ENCODE measurements at places on chromosomes 12 and 14.
A peak's percentile ranks its signal among the peaks of the same experiment; 100 is the strongest.

DNA sequence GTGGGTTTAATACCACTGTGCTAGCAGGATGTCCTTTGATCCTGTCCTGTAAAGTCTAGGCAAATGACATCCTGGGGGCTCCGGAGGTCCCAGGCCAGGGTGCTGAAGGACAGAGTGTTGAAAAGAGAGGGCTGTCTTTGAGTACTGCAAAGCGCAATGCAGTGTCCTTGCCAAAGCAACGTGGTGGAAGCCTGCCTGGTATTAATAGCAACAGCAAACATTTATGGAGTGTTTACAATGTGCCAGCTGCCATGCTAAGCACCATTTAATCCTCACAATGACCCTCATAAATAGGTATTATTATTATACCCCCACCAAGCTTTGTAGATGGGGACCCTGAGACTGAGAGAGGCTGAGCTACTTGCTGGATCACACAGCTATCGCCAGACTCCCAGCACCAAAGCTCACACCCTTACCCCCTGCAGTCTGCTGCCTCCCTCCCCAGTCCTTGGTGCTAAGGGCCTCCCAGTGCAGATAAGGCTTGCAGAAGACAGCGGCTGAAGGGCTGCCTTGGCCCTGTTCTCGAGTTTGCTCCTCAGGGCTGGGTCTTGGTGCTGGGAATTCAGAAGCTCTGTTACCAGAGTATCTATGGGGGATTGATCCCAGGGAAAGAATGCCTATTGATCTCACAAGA lies 427.7 kb downstream of the FUT8 start:
- no peak for DNase-seq

DNA sequence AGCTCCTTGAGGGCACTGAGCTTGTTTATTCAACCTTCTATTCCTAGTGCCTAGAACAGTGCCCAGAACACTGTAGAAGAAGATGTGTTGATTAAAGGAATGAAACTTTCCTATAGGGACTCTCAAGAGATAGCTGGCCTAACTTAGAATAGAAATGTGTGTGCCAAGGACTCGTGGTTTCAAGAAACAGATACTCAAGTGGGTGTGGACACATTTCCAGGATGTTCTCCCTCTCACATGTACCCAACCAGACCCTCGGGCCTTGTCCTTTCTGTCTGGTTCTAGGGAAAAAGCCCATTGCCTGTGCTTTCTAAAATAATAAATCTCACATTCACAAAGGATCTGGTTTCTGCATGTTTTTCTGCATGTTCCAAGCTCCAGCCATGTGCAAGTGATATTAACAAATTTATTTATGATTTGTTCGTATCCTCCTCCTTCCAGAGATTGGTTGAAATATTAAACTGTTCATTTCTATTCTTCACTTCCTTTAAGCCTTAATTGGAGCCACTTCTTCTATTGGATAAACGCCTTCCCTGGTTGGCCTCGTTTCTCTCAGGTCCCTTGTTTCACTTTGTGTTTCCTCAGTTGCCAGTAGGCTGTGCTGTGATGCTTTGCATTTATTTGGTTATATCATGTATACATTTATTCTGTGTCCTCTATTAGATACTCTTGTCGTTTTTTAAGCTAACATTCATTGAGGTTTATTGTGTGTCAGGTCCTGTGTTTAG lies 89.8 kb downstream of the CRADD start:
- DNase-seq: peak; percentile 82

DNA sequence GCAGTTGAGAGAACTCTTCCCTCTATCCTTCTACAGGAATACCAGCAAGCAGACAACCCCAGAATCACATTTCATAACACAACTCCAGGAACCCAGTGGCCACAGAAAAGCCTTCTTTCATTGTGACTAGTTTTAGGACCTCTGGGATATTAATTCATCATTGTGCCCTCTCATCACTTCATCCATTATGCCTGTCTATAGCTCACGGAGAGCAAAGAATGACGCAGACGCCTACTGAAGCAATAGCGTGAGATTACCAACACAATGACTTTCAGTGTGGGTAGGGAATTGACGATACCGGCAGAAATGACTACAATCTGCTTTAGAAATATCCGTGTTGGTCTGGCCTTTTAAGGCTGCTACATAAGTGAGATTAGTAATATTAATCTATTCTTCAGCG lies 158.1 kb upstream of the FOXG1 start:
- DNase-seq: peak; percentile 56

GRCh38 chr12:28859551-28859950 lies 289.5 kb upstream of the FAR2 start:
- DNase-seq: no peak

- peak; percentile 31 for DNase-seq
Measured at GRCh38 chr12:79635676-79636075, 55.1 kb downstream of the PAWR start.

DNA sequence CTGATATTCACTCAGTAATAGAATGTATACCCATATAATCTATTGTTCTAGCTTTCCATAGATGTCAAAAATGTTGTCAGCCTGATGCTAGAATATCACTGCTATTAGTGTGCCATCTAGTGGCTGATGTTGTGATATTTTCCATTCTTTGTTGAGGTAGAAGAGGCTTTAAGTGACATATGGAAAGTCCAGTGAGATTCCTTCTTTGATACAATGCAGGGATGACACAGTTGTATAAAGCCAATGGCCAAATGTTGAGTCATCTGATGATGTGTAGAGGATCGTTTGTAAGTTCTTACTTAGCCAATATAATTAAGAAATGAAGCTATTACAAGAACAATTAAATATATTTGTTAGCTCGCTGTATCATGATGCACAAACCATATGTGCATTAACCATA lies 58.1 kb upstream of the PCED1B start:
- peak; percentile 90 for DNase-seq

- no peak for DNase-seq
Measured at GRCh38 chr12:89840162-89840922, 131.7 kb upstream of the ATP2B1 start.

- no peak for DNase-seq
Measured at GRCh38 chr12:16046266-16046665, 135.1 kb downstream of the DERA start.

GRCh38 chr12:96502949-96503532 lies 13.7 kb downstream of the CFAP54 start:
- no peak for DNase-seq

DNA sequence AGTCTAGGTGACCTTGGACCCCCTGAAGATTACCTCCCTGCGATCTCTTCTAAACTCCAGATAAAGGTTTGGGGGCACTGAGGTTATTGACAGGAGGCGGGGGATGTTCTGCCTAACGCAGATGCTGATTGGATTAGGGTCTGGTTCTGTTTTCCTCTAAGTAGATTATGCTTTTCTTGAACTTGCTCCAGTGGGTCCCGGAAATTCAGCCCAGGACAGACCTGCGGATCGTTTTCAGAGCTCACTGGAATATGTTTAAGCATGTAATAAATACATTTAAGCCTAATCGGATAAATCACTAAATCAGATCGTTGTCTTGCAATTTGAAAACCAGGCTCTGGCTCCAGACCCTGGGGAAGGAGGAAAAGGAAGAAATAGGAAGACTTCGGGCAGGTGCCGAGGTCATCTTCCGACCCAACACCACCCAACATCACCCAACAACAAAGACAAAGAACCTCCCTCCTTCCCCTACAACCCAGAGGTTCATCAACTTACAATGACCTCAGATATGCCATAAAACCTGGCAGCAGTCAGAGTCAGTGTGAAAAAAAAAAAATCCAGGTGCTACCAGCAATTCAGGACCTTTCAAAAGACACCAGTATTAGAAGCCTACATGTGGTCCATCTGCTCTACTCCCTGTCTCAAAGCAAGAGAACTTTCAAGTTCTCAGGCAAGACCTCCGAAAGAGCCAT lies 148.4 kb downstream of the KSR2 start:
- DNase-seq: no peak

GRCh38 chr14:75059642-75060041 lies 4.2 kb downstream of the ACYP1 start:
- DNase-seq: peak; percentile 65

GRCh38 chr12:9692909-9693308 lies 23.4 kb downstream of the CLEC2D start:
- DNase-seq: no peak

DNA sequence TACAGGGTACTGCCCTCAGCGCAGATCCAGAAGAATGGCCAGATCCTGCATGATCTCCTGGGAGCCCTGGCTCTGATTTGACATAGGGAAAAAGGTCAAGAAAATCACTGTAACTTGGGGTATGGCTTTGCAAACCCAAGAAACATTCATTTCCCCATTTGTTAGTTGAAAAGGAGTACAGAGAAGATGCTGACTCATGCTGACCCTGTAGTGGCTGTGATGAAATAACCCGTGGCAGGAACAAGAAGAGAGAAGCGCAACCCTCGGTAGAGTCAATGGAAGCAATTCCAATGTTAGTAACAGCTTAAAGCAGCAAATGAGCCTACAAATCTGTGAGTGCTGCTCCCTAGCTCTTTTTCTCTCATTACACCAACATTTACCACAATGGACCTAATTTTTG lies 281.6 kb upstream of the NPAS3 start:
- DNase-seq: peak; percentile 86

GRCh38 chr12:59627582-59627981 lies 31.8 kb downstream of the SLC16A7 start:
- no peak for DNase-seq

DNA sequence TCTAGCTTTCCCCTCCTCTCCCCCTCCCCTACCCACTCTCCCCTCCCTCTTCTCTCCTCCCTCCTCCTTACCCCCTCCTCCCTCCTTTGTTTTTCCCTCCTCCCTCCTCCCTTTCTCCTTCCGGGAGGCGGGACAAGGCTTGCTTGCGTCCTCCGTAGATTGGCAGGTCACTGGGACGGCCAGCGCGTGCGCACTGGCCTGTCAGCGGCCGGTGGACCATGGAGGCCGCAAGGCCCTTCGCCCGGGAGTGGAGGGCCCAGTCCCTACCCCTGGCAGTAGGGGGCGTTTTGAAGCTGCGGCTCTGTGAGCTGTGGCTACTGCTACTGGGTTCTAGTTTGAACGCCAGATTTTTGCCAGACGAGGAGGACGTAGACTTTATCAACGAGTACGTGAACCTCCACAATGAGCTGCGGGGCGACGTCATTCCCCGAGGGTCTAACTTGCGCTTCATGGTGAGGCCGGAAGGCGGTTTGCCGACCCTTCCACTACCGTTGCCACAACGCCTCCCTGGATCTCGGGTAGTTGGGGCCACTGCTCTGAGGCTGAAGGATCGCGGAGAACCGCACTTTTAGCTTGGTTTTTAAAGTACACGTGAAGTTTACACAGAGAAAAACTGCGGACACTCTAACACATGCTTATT lies at the start of gene GLIPR1L2:
TSS of gene GLIPR1L2 (plus strand) at position 191 of the 640 bp plus-strand sequence. CDS start at position 219, 28 bp downstream.
- DNase-seq: peak; percentile 98

DNA sequence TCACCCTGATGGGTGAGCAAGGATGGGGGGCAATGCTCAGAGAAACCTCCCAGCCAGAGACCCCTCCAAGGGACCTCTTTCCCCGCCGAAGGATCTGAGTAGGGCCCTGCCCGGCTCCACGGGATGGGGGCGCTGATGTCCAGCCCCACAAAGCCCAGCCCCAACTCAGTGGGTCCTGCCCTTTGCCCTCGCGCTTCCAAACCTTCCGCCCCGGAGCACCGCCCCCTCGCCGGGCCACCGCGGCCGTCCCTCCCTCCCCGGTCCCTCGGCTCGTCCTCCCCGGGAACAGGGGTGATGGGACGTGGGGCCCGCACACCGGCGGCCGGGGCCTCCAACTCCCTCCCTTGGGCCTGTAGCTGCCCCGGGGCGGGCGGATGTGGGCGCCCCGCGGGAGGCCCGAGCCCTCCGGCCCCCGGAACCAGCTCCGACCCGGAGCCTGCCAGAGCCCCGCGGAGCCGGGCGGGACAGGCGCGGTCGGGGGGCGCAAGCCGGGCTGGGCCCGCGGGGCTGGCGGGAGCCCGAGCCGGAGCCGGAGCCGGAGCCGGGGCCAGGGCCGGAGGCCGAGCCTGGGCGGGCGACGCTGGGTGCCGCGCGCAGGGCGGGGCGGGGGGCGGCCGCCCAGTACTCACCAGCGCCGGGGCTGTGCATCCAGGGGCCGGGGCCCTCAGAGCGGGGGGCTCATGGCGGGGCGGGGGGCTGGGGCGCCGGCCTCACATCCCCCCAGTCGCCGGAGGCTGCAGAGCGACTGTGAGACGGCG lies 386 bp downstream of the HDAC7 start:
- DNase-seq: no peak

DNA sequence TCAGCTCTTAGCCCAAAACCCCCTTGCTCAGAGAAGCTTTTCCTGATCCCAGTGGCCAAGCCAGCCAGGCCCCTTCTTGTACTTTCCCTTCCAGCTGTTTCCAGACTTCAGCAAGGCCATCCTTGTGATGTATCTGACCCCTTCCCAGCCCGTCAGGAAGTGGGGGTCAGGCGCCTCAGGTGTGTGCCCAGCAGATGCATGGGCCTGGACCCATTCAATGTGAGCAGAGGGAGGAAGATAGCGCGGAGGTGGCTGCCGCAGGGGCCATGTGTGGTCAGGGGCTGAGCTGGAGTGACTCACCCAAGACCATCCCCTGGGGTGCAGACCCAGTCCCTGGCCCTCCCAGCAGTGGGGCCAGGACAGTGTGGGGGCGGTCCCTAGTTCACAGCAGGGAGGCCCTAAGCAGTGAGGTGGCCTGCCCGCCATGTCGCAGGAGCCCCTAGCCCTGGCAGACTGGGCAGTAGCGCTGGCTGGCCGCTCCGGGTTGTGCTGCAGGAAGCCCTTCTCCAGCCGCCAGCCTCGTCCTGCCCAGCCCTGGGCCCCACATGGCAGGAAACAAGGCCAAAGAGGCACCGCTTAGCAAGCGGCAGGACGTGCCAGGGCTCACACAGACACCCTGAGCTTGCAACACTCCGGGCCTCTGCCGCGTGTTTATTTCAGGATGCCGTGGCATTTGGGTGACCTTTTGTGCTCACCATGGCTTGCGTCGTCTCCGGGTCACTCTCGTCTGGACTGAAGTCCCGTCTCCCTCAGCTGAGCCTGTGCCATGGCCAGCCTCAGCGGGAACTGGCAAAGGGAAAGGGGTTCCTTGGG lies 12.0 kb downstream of the ADSS1 start:
- DNase-seq: no peak

DNA sequence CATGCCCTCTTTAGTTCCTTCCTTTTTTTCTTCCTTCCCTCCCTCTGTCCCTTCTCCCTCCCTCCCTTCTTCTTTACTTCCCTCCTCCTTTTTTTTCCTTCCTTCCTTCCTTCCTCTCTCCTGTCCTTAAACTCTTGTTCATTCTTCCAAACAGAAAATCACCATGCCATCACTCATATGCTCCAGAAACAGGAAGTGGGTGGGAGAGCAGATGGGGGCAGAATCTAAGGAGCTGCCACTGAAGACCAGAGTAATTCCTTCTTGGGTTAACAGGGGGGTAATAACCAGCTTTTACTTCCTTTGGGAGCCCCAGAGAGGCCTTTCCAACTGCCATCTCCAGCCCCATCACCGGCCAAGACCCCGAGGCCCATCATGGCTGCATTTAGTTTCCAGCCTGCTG lies 51.2 kb downstream of the SVOP start:
- DNase-seq: no peak

- DNase-seq: no peak
Measured at GRCh38 chr12:38907201-38907923, 2.0 kb upstream of the CPNE8 start.

GRCh38 chr12:4780641-4781611 lies 60.7 kb downstream of the GALNT8 start:
- no peak for DNase-seq

DNA sequence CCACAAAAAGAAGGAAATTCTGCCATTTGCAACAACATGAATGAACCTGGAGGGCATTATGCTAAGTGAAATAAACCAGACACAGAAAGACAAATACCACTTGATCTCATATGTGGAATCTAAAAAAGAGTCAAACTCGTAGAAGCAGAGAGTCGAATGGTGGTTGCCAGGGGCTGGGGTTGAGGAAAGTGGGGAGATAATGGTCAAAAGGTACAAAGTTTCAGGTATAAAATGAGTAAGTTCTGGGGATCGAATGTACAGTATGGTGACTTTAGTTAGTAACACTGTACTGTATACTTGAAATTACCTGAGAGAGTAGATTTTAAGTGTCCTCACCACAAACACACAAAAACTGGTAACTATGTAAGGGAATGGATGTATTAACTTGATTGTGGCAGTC lies 129.4 kb downstream of the PPM1H start:
- no peak for DNase-seq

Measured in fibroblast of upper back skin (primary cell).